ENCODE measurements at places on chromosomes 6 and 20.

DNA sequence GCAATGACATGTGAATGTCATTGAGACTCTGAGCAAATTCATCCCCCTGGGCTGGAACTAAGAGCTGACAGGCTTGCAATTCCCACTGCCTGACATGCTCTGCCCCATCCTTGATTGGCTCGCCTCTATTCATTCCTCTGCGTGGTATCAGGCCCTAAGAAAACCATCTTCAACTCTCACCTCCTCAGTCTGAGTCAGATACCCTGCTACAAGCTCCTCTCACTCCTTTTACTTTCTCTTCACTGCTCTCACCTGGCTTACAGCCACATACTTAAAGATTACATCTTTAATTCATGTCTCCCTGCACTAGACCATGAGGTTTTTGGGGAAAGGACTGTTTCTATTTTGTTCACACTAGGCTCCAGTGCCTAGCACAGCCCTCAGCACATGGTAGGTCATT, 131.6 kb downstream of the KIF6 start:
- DNase-seq, result no peak

DNA sequence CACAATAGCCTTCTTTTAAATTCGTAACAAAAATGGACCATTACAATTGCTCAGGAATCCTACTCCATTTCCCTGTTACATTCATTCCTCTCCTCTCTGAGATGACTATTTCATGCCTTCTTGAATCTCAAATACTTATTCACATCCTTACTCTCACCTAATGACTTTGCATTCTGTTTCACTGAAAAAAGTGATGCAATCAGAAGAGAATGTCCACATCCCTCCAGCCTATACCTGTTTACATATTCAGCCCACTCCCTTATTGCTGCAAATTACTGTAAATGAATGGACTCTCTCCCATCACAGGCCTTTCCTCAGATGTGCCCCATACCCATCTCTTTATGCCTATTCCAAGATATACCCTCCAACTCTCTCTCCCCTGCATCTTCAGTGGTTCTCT, 8.6 kb downstream of the TAAR1 start:
- no peak for DNase-seq

GRCh38 chr20:38186788-38187221, 21.7 kb upstream of the TGM2 start:
- DNase-seq, result no peak

- no peak for DNase-seq
These were observed 41.8 kb upstream of the GABRR1 start for GRCh38 chr6:89258912-89259311.

DNA sequence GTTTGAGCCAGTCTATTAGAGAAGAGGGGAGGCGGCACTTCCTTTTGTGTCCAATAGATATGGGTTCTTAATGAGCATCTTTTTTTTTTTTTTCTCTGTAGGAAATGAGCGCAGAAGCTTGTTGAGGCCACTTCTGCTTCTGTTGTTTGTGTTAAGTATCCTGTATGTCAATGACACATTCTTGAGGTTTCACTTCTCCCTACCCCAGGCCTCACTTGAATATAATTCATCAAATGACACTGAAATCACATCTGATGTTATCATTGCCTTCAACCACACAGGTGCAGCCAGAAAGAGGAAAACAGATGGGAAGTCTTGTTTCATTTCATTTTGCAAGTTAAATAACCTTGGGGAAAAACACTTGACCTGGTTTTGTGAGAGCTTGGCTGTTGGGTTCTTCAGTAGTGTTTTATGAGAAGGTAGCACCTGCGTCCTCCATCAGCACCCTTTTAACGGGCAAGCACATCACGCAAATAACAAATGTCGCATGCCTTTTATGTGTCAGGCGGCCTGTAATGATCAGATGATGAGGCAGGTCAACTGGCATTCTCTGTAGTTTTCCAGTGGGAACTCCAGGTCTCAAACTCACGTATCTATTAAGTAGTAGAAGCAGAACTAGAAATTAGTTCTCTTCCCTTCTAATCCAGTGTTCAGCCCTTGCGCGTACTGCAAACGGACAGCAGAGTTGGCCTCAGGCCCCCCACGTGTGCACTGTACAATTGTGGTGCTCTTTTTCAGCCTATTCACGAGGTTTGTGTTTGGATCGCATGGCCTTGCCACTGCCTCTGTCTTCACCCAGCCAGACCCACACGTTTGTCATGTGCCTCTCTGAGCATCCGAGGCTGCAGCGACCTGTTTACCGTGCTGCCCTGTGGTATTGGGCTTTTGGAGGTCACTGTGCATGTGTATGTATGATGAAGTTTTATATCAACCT, 23.5 kb downstream of the PLEKHG1 start:
- DNase-seq, result no peak

GRCh38 chr6:11536795-11537194, 754 bp upstream of the TMEM170B start:
- DNase-seq, result no peak

- DNase-seq, result no peak
These were observed 150.1 kb downstream of the DOK5 start for GRCh38 chr20:54625497-54625896.

Data from stimulated activated CD4-positive, alpha-beta T cell treated with anti-CD3 and anti-CD28 coated beads, Interleukin-1b, Interleukin-23, amount 100 ng/mL, for 1 hour (primary cell).